ENCODE measurements at places on chromosomes 11 and 22. TPM values are rescaled to one million over a fixed set of nuclear protein-coding genes. Genes with fewer than 3 reads are reported as not detected.

Gene MRGPRE
- not detected for total RNA-seq

Gene PHF21A
- total RNA-seq, result 5.8 TPM

Gene CABP2
- total RNA-seq, result not detected

Gene HPS5
- 34.0 TPM for total RNA-seq

Gene PRDX5
- total RNA-seq, result 230 TPM

Gene EMID1
- 3.5 TPM for total RNA-seq

Gene ZBTB16
- total RNA-seq, result 30.0 TPM

Gene SCGB1D2
- not detected for total RNA-seq

Gene ARHGAP1
- 28.9 TPM for total RNA-seq

Gene PAK1
- total RNA-seq, result 0.57 TPM

Gene XKR3
- total RNA-seq, result not detected

Gene RASGRP2
- total RNA-seq, result 1.2 TPM

Gene MMP3
- total RNA-seq, result not detected

Gene TIMP3
- 34.6 TPM for total RNA-seq

Gene KCNE3
- total RNA-seq, result 1.1 TPM

Gene SULT4A1
- not detected for total RNA-seq

Gene ATG13
- total RNA-seq, result 58.9 TPM

Gene PLAAT4
- total RNA-seq, result 2.5 TPM

Gene CRYBB3
- not detected for total RNA-seq

Gene SYT9
- under 0.01 TPM for total RNA-seq

Gene ARHGAP8
- not detected for total RNA-seq

Gene MAJIN
- total RNA-seq, result not detected

Gene KRTAP5-10
- total RNA-seq, result not detected

Gene MUC15
- total RNA-seq, result not detected

Gene VPS37C
- total RNA-seq, result 5.3 TPM

Gene CREBZF
- total RNA-seq, result 26.9 TPM

Gene GTF2H1
- 27.8 TPM for total RNA-seq

Gene GGTLC2
- not detected for total RNA-seq

Gene LDHAL6A
- total RNA-seq, result not detected

Gene OR6A2
- total RNA-seq, result 0.16 TPM

Gene KRTAP5-7
- 0.16 TPM for total RNA-seq

Gene CD3E
- not detected for total RNA-seq

Gene HPX
- total RNA-seq, result 0.32 TPM

Gene OPCML
- 0.31 TPM for total RNA-seq

Gene GLYAT
- not detected for total RNA-seq

Gene RFPL1
- not detected for total RNA-seq

Gene SCARF2
- 4.4 TPM for total RNA-seq

Gene C11orf65
- not detected for total RNA-seq

Gene SMTNL1
- not detected for total RNA-seq

Gene CLDN5
- 926 TPM for total RNA-seq

Gene SCN4B
- under 0.01 TPM for total RNA-seq

Gene KIRREL3
- not detected for total RNA-seq

Gene USH1C
- total RNA-seq, result not detected

Gene EHF
- total RNA-seq, result not detected

Gene KLHDC7B
- not detected for total RNA-seq

Gene ISX
- total RNA-seq, result not detected

Gene CARD10
- total RNA-seq, result 29.6 TPM

Gene TUBA8
- 1.0 TPM for total RNA-seq

Gene ESAM
- total RNA-seq, result 74.5 TPM

Gene RIC3
- not detected for total RNA-seq

Gene RRAS2
- total RNA-seq, result 44.5 TPM
